ENCODE measurements at places on chromosomes 1 and 21.

- DNase-seq = no peak
Measured at GRCh38 chr1:37861151-37861550, 1.8 kb upstream of the MTF1 start.

GRCh38 chr1:94120570-94120901 lies 412 bp downstream of the ABCA4 start:
- no peak for DNase-seq

DNA sequence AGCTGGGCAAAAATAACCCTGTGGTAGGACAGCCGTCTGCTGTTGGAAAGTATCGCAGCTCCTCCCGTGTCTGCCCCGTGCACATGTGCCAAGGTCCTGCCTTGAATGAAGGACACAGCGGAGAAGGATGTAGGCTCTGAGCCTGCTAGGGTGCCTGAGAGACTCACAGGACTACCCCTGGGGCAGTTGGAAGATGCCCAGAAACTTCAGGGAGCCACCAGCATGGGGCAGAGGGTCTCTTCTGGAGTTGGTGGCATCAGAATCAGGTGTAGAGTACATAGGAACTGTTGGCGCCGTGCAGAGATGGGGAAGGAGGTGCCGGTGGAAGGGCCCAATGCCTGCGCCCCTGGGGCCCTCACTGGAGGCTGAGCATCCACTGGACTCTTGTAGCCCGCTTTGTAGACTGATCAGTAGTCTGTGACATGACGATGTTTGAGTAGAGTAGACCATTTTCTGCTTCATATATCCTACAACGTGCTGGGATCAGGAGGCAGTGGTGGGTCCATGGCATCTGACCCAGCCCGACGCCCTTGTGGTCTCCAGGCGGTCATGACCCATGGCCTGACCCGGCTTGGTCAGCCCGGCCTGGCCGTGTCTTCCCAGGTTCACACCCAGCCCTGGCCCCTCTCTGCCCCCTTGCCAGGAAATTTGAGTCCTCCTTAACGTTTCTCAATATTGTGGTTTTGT lies 5.3 kb upstream of the C1orf174 start:
- no peak for DNase-seq

- DNase-seq = no peak
Measured at GRCh38 chr1:119046429-119046784, 58.3 kb upstream of the TBX15 start.

DNA sequence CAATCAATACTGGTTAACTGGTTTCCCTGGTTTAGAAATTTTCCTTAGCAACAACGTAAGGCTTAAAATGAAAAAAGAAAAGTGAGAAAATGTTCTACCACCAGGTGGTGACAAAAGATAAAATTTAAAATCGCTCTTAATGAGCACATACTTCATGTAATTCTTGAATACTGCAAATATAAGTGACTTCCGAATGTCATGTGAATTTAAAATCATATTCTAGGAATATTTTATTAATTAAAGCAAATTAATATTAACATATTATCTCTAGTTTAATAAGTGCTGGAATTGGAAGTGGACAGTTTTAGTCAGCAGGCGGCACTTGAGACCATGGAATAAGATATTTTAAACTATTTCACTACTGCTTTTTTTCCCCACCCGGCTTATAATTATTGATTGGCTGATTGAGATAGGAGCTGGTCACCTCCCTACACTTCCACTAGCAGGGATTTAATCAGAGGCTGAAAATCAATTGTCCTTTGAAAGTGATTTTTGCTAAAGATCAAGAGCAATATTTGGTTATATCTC lies 5.0 kb upstream of the ADAMTS1 start:
- DNase-seq = no peak

GRCh38 chr1:205056188-205056611 lies 13.2 kb downstream of the CNTN2 start:
- no peak for DNase-seq

- DNase-seq = no peak
Measured at GRCh38 chr1:14842891-14843290, 244.4 kb downstream of the KAZN start.

GRCh38 chr21:38244407-38244787 lies 12.4 kb upstream of the KCNJ15 start:
- no peak for DNase-seq

- DNase-seq = no peak
Measured at GRCh38 chr1:234094172-234094571, 189.7 kb downstream of the SLC35F3 start.

GRCh38 chr1:38670544-38671122 lies 188.9 kb downstream of the RRAGC start:
- no peak for DNase-seq

GRCh38 chr1:173827611-173828010 lies 2.9 kb upstream of the CENPL start:
- DNase-seq = no peak

GRCh38 chr1:171420810-171421209 lies 64.5 kb upstream of the PRRC2C start:
- no peak for DNase-seq

DNA sequence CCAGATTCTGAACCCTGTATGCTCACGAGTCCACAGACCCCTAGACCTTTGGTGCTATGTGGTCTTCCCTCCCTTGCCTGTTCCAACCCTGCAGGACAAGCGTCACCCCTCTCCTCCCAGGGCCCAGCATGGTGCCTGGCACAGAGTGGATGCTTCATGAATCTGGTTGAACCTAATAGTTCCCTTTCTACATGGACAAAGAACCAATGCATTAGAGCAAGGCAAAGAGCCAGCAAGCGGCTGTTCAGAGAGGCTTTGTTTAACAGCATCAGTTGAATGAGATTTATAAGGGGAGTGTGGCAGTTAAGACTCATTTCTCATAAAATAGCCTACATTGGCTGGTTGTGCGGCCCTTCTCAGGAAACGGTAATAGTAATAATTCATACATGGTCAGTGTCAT lies 14.9 kb downstream of the SLC26A9 start:
- no peak for DNase-seq

- DNase-seq = no peak
Measured at GRCh38 chr21:31922881-31923280, 50.1 kb downstream of the HUNK start.

- no peak for DNase-seq
Measured at GRCh38 chr1:17195731-17196130, 9.2 kb upstream of the PADI1 start.

DNA sequence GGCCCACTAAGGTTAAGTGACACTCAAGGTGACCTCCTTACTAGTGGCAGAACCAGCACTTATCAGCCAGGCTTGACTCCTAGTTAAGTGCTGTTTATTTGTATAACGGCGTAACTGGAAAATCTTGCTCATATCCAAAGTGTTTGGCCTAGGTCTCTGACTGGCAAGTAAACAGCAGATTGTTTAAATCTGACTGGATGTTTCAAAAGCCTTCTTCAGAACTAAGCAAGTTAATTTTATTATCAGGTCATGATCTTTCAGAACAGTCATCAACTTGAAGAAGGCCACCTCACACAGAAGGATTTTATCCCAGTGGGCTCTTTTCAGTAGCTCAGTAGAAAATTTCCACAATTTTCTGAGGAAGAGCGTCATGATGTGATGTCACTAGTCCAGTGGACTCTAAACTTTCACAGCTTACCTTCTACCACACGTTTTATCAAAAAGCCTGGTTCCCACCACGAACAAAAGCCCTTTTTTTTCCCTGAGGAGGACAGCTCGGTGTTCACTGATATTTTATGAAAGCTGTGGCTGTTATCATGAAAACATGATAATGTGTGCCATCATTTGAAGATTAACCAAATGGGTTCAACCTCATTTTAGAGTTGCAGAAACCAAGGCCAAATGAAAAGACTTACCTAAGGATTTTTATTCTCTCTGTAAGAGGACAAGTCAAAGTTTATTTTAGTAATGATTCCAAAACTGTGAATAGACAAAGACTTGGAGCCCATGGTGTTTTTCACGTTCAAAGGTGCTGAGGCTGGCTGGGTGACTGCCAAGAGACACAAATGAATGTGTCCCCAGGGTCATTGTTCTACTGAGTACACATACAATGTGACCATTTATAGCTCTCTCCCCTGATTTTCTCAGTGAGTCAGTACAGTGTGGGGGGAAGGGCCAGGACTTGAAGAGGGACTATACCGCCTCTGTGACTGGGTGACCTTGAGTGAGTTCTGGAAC lies 9.1 kb downstream of the SGIP1 start:
- no peak for DNase-seq

- no peak for DNase-seq
Measured at GRCh38 chr1:100249155-100249536, 488 bp downstream of the DBT start.

DNA sequence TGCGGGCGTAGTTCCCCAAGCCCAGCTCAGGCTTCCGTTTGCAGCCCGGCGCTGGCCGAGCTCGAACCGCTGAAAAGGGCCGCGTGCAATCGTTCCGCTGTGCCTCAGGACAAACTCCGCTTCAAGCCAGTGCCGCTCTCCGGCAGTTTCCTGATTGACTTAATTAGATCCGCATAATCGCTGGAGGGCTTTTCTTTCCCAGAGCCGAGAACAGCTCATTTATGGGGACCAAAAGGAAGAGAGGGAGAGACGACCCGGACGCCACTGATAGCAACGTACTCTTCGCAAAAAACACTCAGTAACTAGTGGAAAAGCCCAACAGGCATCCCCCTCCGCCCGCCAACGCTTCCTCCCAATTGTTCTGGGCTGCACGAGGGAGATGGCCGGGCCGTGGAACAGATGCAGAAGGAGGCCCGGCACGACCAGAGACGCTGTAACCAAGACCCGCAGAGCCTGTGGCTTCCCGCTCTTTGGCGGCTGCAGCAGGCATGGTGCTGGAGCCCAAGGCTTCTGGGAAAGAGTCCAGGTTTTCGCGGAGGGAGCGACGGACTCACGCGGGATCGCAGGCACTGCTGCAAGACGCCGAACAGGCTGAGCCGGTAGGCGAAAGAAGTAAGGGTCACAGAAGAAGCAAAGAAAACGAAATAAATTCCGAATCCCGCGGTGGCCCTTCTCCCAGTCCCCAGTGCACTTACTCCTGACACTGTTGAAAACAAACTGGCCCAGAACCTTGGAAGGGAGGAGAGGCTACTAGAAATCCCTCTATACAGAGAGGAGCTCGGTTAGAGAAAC lies 3.6 kb upstream of the FOXD2 start:
- DNase-seq = no peak

DNA sequence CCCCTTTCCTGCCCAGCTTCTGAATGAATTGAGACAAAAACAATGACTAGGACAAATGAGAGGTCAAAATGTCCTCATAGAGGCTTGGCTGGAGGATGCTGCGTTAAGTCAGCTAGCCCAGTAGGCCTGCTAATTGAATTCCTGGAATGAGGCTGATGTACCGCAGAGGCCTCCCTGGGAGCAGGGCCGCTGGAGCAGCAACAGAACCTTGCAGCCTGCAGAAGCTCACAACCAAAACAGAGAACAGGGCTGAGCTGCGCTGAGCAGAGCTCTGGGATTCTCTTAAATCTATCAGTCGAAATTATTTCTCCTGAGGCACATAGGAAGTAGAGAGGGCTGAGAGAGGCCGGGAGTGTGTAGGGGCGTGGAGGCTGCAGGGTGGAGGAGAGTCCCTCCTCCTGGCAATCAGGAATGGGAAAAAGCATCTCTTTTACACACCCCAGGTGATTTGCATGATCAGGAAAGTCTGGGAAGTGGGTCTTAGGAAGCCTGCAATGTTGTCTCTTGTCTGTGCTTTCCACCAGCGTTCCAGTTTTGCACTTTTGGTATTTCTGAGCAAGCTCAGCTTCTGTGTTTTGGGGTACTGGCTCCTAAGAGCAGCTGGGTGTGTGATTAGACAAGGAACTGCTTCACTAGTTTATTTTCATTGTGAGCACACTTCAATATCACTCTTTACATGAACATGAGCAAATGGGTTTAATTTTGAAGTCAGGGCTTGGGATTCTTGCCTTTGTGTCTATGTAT lies 66.5 kb downstream of the RYR2 start:
- DNase-seq = no peak

GRCh38 chr1:178023181-178023618 lies 53.3 kb upstream of the SEC16B start:
- no peak for DNase-seq

GRCh38 chr1:60487565-60488345 lies 414.2 kb upstream of the C1orf87 start:
- DNase-seq = no peak

GRCh38 chr1:6783936-6784559 lies 1.2 kb upstream of the CAMTA1 start:
- no peak for DNase-seq

GRCh38 chr1:22914633-22915217 lies 57.9 kb downstream of the LACTBL1 start:
- no peak for DNase-seq

DNA sequence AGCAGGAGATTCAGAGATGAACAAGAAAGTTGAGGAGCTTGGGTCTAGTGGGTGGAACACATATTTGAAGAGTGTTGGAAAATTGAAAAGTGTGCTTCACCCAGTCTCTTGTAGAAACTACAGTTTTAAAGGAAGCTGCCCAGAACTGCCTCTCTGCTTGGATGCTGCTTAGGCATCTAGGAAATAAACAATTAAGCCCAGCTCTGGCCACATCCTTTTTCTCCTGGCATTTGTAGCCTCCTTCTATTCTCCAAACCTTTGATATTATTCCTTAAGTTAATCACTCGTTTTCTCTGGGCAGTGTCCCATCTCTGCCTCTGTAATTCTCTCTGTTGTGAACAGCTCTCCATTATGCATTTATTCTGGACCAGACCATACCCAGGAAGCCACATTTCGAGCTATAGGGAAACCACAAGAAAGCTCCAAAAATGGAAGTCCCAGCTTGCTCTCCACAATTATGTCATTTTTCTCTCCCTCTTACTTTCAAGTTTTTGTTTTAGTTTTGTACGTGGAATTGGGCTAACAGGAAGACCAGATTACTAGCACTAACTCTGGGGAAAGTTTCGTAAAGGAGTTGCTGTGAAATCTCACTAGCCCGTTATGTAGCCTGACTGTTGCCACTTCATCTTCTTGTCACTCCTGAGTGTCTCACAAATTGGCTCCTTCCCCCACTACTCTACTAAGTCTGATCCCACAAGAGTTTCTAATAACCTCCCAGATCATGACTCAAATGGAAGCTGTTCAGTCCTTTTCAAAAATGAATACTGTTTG lies 102.2 kb downstream of the NTMT2 start:
- DNase-seq = no peak

DNA sequence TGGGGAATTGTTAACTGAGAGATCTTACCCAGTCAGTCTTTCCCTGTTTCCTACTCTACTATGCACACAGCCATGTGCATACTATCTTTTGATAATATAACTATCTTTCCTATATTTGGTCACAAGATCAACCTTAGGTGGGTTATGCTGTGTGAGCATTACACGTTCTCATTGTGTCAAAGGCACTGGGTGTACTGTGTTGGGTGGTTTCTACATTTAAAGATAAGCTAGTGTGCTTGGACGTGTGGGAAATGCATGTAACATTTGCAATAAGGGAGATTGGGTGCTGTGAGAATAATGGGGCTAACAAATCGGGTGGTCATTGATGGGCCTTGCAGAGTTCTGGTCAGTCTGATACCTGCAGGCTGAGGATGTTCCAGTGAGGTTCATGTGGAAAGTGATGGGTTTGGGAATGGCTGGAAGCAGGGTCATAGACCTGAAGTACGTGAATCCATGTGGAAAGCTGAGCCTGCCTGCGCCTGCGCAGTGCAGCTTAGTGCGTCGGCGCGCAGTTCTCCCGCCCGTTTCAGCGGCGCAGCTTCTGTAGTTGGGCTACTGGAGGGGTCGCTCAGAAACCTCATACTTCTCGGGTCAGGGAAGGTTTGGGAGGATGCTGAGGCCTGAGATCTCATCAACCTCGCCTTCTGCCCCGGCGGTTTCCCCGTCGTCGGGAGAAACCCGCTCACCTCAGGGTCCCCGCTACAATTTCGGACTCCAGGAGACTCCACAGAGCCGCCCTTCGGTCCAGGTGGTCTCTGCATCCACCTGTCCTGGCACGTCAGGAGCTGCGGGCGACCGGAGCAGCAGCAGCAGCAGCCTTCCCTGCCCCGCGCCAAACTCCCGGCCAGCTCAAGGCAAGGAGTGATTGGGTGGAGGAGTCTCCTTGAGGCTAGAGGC lies at the start of gene MSH4:
TSS of gene MSH4 (plus strand) at position 507 of the 897 bp plus-strand sequence. CDS start at position 611, 104 bp downstream.
- DNase-seq = peak; percentile 48

Measured in activated CD4-positive, alpha-beta T cell treated with anti-CD3 and anti-CD28 coated beads, Interleukin-2, amount 50 U/mL, for 48 hours (primary cell).